CD8-positive, alpha-beta memory T cell (primary cell): ENCODE measurements at places on chromosomes 12 and 14. TPM values are rescaled to one million over a fixed set of nuclear protein-coding genes. Genes with fewer than 3 reads are reported as not detected.

The SYT1 gene
- not detected for total RNA-seq

The RAD52 gene
- 13.2 TPM for total RNA-seq

The GDF11 gene
- total RNA-seq: 13.1 TPM

The NEUROD4 gene
- total RNA-seq: not detected

The NAV3 gene
- not detected for total RNA-seq

The PLXNC1 gene
- 5.6 TPM for total RNA-seq

The FAM90A1 gene
- not detected for total RNA-seq

The ENDOU gene
- not detected for total RNA-seq

The JPH4 gene
- total RNA-seq: 1.8 TPM

The INHBC gene
- 0.11 TPM for total RNA-seq

The PRH2 gene
- total RNA-seq: not detected

The CAPZA3 gene
- not detected for total RNA-seq

The TSPAN19 gene
- not detected for total RNA-seq

The COA8 gene
- 43.5 TPM for total RNA-seq

The TMED10 gene
- 178 TPM for total RNA-seq

The REM2 gene
- 0.33 TPM for total RNA-seq

The CEP128 gene
- 15.4 TPM for total RNA-seq

The MYL6B gene
- 70.0 TPM for total RNA-seq

The CELA1 gene
- total RNA-seq: not detected

The SMIM41 gene
- not detected for total RNA-seq

The ESPL1 gene
- total RNA-seq: 58.4 TPM

The LHX5 gene
- total RNA-seq: not detected

The FOXG1 gene
- total RNA-seq: not detected

The GRIN2B gene
- not detected for total RNA-seq

The KRT5 gene
- not detected for total RNA-seq

The SPRYD4 gene
- total RNA-seq: 3.7 TPM

The PDZRN4 gene
- not detected for total RNA-seq

The TAS2R10 gene
- 0.28 TPM for total RNA-seq

The LRRK2 gene
- 0.31 TPM for total RNA-seq

The STX2 gene
- 23.0 TPM for total RNA-seq

The KRT7 gene
- 3.2 TPM for total RNA-seq

The AICDA gene
- total RNA-seq: 0.18 TPM

The GALNT6 gene
- total RNA-seq: 15.6 TPM
